ENCODE measurements at places on chromosomes 4 and X. TPM values are rescaled to one million over a fixed set of nuclear protein-coding genes. Genes with fewer than 3 reads are reported as not detected.
A peak's percentile ranks its signal among the peaks of the same experiment; 100 is the strongest.

- no peak for DNase-seq
These were observed 27.5 kb upstream of the PCDH18 start for GRCh38 chr4:137559801-137560200.

DNA sequence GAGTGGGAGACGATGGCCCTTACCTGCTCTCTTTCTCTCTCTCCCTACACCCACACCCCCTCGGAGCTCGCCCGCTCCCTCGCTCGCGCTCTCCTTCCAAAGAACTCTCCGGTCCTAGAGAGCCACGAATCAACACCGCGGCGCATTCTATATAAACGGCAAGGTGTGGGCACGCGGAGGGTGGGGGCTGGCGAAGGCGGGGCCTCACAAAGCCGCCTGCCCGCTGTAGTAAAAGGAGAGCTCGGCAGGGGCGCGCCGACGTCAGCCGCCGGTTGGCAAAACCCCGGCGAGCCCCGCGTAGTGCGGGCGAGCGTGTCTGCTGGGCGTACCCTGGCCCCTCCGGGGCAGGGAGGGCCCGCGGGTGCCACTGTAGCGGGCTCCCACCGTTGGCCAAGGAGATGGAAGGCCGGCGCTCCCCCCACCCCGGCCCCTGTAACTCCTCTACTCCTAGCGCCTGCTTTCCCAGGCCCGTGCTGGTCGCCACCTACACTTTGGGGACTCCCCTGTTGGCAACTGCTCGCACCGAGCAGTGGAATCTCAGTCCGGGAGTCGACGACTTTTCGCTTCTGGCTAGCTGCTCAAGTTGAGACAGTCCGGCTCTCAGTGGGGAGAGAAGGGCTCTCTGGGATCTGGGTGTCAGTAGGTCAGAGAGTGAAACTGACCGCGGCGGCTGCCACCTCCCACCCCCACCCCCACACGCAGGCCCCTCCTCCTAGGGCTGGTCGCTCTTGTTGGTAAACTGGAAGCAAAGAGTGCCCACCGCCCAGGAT lies 325.5 kb upstream of the F9 start:
- DNase-seq, result peak; percentile 77

DNA sequence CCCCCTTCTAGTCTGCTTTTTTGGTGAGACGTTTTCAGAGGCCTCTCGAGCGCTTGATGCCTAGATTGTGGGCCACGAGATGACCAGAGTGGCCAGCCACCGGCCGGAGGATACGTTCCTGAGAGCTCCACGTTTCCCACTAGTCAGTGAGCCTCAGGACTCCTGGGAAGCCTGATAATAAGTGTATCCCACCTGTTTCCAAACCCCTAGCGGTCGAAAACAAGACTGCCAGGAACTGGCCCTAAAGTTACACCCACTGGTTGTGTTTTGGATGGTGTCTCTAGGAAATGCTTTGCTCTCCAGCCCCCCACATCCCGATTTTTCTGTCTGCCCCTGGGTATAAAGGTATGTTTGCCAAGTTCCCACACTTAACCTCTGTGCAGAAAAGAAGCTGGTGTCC lies 4.6 kb upstream of the RS1 start:
- no peak for DNase-seq

DNA sequence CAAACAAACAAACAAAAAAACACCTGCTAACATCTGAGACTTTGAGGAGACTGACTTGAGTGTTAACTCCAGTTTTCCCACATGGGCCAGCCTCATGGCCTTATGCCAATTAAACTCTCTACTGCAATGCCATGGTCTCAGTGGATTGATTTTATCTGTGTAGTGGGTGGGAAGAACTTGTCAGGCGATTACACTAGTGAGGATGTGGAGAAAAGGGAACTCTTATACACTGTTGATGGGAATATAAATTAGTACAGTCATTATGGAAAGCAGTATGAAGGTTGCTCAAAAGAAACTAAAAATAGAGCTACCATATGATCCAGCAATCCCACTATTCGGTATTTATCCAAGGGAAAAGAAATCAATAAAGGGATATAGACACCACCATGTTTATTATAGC lies 12.8 kb upstream of the XIAP start:
- no peak for DNase-seq

DNA sequence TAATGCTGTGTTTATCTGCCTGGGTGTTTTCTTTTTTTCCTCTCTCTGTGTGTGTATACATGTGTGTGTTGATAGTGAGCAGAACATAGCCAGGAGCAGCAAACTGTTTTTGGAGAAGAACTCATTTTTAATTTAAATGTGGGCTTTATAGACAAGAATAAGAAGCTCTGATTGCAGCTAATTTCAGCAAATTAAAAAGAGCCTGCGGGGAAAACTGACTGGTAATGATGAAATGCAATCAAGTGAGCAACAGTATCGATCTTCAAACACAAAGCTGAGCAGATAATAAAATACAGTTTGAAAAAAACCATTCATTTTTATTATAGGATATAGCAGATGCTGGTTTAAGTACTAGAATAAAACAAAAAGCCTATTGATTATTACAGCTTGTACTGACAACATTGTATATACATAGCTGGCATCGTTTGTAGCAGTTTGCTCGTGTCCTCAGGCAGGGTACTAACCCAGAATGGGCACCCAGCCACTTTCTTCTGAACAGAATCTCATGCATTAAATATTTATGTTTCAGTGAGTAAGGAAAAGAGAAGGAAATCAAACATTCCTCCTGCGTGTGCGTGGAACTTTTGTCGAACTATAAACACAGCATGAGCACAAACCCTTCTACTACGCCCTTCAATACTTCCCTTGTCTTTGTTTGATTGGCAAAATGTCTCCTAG lies 73.5 kb upstream of the ZFP42 start:
- DNase-seq, result no peak

DNA sequence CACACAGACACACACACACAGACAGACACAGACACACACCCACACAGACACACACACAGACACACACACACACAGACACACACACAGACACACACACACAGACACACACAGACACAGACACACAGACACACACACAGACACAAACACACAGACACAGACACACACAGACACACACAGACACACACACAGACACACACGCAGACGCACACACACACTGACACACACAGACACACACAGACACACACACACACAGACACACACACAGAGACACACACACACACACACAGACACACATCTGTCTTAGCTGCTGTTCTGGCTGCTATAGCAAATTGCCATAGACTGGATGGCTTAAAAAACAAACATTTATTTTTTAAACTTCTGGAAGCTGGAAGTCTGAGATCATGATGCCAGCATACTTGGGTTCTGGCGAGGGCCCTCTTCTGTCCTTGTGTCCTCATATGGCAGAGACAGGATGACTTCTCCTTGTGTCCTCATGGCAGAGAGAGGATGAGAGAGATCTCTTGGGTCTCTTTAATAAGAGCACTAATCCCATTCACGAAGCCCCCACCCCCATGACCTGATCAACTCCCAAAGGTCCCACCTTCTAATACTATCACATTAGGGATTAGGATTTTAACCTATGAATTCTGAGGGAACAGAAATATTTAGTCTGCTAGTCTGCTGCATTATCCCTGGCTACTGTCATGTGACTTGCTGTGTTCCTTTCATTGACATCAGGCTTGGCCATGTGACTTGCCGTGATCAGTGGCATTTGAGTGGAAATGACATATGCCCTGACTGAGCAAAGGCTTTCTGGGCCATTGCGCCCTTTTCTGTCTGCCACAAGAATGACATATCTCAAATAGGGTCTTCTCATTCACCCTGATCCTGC lies 32.7 kb upstream of the RASGEF1B start:
- DNase-seq, result no peak

DNA sequence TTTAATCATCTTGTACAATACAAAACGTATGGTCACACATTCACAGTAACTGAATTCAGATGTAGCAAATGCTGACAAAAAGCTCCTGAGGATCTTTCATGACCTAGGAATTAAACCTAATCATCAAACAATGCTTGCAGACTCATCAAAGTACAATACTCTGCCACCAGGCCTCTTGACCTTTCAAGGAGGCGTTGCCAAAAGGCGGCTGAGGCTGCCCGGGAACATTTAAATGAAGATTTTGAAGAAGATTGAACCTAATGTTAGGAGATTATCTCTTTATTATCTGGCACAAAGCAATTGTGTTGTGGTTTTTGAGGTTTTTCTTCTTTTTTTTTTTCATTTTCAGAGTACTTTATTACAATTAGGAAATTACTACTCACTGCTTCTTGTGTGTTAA lies 340.5 kb downstream of the GALNTL6 start:
- DNase-seq, result no peak

GRCh38 chrX:47578692-47579091 lies 3.5 kb upstream of the TIMP1 start:
- no peak for DNase-seq

- DNase-seq, result no peak
These were observed 48.4 kb upstream of the SLC7A3 start for GRCh38 chrX:70979136-70979762.

- DNase-seq, result no peak
These were observed 118.7 kb downstream of the KLHL8 start for GRCh38 chr4:87101543-87102199.

- DNase-seq, result peak; percentile 77
These were observed 208.7 kb downstream of the SOWAHB start for GRCh38 chr4:76689145-76689817.

DNA sequence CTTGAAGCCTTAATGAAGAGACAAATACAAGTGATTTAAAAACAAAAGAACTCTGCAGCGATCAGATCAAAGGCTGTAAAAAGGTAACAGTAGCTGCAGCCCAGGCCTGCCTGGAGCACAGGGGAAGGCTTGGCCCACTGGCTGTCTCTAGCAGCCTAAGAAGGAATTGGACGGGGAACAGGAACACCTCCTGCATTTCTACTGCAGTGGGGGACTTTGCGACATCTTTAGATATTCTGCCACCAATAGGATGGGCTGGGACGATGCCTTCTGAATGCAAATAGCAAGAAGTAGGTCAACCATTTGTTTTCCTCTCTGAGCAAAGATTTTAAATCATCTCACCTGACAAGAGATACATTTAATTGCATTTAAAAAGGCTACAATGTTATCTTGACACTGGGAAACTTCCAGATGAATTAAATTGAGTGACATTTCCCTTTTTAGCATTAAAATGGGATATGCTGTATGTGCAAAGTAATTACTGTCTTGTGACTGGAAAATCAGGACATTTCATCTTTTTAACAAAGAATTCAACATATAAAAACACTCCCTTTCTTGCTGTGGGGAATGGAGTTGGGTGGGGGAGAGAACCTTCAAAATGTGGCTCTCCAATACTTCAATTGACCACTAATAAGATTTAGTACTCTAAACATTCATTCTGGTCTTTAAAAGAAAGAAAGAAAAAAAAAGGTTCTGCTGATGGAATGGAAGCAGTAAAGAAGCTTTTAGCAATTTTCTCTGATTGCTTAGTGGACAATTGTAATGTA lies 70.0 kb downstream of the NYX start:
- DNase-seq, result no peak

DNA sequence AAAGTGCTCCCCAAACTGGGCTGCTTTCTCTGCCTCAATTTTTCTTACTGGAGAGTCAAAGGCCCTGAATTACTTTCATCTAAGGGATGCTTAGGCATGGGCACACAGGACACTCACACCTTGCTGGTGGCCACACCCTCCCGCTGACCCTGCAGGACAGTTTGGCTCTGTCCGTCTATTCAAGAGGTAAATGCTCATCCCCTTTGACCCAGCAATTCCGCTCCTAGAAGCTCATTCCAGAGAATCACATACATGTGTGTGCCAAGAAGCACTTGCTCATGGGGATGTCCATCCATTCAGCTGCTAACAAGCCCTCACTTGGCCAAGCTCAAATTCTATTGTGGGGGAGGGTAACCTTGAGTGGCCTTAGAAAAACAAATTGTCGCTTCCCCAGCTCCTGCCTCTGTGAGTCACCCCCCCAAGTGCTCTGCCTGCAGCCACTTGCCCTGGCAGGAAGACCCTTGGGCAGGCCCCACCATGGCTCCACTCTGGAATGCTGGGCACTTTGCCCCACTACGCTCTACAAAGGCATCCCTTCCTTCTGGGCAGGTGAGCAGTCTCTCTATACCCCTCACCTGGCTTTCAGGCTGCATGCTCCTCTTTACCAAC lies 54.5 kb downstream of the HTRA3 start:
- peak; percentile 51 for DNase-seq

DNA sequence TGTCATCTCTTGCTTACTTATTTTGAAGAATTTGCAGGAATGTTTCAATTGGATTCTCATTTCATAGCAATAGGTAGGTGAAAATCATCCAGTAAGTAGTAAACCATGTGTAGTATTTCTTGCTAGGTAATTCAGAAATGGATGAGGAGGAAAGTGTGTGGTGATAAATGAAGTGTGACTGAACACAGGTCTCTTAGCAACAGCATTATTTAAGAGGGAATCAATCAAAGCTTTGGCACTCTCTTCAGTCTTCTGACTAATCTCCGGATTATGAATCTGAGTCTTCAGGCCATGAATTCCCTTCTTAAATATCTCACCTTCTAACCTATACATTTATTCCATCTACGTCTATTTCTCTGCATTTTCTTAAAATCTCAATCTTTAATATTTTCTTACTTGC lies 55.8 kb upstream of the ARHGAP24 start:
- DNase-seq, result no peak

- no peak for DNase-seq
These were observed 100.6 kb downstream of the GC start for GRCh38 chr4:71683309-71683708.

DNA sequence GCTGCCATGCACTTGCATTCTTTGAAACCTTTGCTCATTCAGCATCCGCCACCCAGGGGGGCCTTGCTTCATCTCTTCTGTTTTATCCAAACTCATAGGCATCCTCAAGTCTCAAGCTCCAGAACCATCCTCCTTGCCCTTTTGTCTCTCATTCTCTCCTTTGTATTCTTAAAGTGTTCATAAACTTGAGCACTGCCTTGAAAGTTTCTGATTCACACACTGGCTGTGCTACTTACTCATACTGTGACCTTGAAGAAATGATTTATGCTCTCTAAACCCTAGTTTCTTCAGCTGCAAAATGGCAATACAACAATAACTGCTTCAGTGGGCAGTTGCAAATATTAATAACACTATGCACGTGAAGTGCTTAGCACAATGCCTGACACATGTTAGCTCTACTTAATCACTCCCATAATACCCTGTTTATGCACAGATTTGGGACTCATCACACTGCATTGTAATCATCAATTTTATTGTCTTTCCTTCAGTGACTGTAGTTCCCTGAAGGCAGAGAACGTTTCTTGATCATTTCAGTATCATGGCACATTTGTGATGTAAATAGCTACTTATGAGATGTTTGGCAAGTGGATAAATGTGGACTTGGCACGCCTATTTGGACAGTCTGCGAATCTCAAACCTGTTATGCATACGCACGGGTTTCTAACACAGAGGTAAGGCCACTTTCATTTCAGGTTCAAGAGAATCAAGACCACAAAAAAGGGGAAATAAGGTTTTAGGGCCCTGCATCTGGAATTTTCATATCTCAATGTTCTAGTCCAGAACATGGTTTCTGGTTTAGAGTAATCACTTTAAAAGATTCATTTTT lies 291.0 kb downstream of the LDB2 start:
- DNase-seq, result no peak

PRSS12 gene
- 14.1 TPM for total RNA-seq

PDHA2 gene
- not detected for total RNA-seq

CCDC110 gene
- 0.94 TPM for total RNA-seq

NAP1L3 gene
- 8.4 TPM for total RNA-seq

EDA gene
- 3.9 TPM for total RNA-seq

APLN gene
- 1.2 TPM for total RNA-seq

PFKFB1 gene
- 0.86 TPM for total RNA-seq

WDR1 gene
- total RNA-seq, result 313 TPM

MEPE gene
- total RNA-seq, result not detected

Measured in type B pancreatic cell (in vitro differentiated cells).